ENCODE measurements at places on chromosomes 2 and 18.
A peak's percentile ranks its signal among the peaks of the same experiment; 100 is the strongest.

GRCh38 chr2:241654551-241654950 is 17.1 kb downstream of the ATG4B start:
- no peak for DNase-seq

GRCh38 chr2:62038975-62039771 is 133.7 kb downstream of the COMMD1 start:
- no peak for DNase-seq

DNA sequence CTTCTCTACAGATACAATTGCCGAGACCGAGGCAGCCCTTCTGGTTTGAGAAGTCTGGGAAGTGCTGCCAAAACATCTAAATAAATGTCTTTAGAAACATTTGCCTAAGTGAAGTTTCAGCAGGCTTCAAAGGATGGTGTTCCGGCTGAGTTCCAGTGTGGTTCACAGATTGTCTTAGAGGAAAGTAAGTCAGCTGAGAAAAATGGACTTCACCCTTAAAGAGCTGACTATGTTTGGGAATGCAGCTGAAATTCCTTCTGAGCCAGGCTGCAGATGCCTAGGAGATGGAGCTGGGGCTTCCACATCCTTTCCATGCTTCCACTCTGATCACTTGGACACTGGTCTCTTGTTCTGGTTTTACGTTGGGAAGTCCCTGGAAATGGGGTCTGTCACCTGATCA is 83.6 kb downstream of the FHOD3 start:
- peak; percentile 12 for DNase-seq

- DNase-seq: no peak
Measured at GRCh38 chr2:197045115-197045514, 118.6 kb upstream of the PGAP1 start.

- no peak for DNase-seq
Measured at GRCh38 chr18:41501848-41502247, 453.2 kb upstream of the PIK3C3 start.

GRCh38 chr18:42047721-42048120 is 92.7 kb downstream of the PIK3C3 start:
- DNase-seq: no peak

- no peak for DNase-seq
Measured at GRCh38 chr18:76380791-76381405, 114.1 kb downstream of the ZNF516 start.

GRCh38 chr2:119464981-119465380 is 33.3 kb downstream of the TMEM37 start:
- no peak for DNase-seq

DNA sequence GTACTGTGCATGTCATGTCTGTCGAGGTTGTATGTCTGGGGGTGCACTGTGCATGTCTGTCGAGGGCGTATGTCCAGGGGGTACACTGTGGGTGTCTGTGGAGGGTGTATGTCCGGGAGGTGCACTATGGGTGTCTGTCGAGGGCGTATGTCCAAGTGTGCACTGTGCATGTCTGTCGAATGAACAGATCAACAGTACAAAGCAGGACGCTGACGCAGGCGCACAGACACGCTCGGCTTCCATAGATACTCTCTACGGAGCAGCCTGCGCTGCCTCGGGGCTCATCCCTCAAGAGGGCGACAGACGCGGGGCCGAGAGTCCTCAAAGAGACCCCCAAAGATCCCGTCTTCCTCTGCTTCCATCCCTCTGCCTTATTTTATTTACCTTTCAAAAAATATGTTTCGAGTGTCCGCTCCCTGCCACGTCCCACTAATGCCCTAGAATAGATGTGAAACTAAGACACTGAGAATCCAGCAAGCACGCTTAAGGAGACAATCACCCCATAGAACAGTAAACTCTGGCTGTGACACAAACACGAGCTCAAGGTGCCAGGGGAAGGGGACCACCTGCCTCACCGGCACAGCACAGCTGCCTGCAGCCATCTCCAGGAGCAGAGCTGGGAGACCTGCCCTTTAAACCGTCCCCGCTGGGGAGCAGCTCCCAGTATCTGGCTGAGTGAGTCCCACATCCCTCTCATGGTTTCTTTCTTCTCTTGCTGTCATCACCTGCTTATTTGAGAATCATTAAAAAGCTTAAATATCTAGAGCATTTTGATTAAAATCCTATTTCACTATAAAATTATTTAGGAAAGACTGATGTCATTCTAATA is 250.5 kb upstream of the MYT1L start:
- DNase-seq: no peak

- DNase-seq: no peak
Measured at GRCh38 chr18:31102025-31102684, at the start of gene DSC2. Gene DSC2 (minus strand): TSS chr18:31102421. CDS start chr18:31101971, 450 bp downstream.

DNA sequence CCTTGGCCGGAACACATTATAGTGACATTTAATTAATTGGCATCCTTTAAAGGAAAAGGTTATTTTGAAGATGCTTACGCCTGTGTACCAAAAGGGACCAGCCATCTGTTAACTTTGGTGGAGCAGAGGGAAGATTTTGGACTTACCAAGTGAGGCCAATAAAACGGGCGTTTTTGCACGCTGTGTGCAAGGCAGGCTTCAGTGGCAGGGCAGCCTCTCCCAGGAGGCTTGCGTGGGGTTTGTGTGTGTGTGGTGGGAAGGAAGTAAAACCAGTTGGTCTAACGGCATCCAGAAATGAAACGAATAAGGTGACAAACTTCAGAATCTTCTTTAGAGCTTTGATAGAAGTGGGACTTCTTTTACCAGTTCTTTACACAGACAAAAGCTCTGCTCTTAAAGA is 191.7 kb downstream of the PRKCE start:
- no peak for DNase-seq

DNA sequence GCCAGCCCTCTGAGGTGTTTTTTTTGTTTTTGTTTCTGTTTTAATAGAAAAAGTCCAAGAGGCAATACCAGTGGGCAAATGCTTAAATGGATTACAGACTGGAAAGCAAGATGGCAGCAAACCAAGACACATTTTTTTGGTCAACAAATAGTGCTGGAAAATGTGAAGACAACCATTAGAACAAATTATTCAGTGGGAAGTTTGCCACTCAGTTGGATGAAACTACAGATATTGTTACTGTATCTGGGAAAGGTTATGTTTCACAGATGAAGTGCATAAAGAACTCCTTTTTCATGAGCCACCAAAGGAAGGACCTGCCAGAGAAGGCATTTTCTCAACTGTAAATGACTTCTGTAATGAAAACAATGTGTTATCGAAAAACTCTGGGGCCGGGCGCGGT is 93.0 kb upstream of the ODC1 start:
- no peak for DNase-seq

- DNase-seq: no peak
Measured at GRCh38 chr2:207275779-207276178, 110.0 kb upstream of the KLF7 start.

GRCh38 chr2:210730672-210731071 is 174.3 kb downstream of the CPS1 start:
- no peak for DNase-seq

GRCh38 chr18:7750095-7750663 is 183.1 kb downstream of the PTPRM start:
- DNase-seq: no peak

- DNase-seq: no peak
Measured at GRCh38 chr18:48409591-48410094, 460 bp upstream of the ZBTB7C start.

DNA sequence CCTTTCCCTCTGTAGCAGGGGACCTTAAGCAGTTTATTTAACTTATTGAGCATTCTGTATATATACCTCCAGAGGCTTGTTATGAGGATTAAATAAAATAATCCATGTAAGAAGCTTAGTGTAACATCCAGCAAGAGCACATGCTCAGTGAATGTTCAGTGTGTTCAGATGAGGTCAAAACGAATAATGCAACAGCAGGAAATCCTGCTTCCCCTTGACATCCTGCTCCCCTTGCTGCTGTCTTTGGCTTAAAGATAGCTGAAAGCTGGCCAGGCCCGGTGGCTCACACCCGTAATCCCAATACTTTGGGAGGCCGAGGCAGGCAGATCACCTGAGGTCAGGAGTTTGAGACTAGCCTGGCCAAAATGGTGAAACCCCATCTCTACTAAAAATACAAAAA is 68.7 kb downstream of the COL4A4 start:
- DNase-seq: no peak

DNA sequence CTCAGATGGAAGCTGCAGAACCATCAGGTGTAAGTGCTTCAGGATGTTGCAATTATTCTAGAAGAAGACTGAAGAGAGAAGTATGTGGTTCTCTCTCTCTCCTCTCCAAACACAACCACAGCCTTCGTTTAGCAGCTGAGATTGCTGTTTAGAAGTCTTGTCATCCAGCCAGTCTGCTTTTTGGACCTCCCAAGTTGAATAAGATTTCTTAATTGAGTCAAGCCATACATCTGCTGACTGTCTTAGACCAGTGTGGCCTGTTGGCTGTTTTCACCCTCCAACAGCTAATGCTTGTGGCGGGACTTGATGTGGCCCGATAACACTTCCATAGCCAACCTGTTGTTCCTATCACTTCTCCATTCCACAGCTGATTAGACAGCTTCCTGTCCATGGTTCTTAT is 91.3 kb upstream of the TMEM17 start:
- no peak for DNase-seq

DNA sequence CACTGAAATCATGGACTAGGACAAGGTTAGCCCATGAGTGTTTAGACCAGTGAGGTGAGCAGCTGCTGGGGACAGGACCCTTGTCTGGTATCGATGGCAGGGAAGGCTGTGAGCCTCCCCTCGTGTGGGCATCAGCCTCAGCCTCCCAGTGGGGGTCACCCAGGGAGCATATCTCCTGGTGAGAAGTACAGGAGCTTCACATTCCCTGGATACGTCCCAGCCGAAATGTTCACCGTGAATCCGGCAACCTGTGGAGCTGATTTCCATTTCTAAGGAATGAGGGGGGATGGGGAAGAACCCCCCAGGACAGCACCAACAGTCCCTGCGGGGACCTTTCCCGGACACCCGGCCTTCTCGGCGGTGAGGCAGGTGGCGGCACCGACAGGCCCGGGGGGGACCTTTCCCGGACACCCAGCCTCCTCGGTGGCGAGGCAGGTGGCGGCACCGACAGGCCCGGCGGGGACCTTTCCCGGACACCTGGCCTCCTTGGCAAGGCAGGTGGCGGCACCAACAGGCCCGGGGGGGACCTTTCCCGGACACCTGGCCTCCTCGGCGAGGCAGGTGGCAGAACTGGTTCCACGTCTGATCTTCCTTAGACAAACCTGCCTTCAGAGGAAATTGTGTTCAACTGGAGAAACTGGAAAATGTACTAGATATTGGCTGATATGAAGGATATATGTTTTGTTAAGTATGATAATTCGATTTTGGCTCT is 21.2 kb downstream of the RTP5 start:
- DNase-seq: no peak

- no peak for DNase-seq
Measured at GRCh38 chr18:31510319-31510718, 12.3 kb downstream of the DSG2 start.

DNA sequence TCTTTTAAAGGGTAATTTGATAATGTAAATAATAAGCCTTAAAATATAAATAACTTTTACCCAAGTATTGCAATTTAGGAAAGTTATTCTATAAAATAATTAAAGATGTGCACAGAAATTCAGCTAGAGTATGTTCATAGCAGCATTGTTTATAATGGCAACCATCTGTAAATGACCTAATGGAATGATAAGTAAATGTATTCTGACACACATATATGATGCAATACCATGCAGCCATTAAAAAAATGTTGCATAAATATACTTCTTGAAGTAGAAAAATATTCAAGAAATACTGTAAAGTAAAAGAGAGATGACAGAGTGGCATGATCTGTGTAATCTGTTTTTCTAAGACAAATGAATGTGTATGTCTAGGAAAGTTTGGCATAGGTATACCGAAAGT is 545.7 kb downstream of the ZEB2 start:
- DNase-seq: no peak

GRCh38 chr2:191929288-191929687 is 82.4 kb upstream of the CAVIN2 start:
- DNase-seq: no peak

DNA sequence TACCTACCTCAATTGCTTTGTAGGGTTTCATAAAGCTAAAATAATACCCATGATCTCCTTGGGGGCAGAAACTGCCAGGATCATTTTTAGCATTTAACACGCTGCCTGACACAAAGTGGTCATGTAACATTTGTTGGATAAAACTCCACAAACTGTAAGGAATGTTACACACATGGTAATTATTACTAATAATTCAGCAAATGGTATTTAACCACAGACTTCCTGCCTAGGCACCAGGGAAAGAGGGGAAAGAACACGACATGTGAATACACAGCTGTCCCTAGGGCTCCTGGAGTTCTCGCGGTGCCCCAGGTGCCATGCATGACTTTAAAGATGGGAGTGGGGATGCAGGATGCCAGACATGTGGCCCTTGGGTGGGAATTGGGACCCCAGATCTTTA is 43.5 kb downstream of the ASAP2 start:
- no peak for DNase-seq

DNA sequence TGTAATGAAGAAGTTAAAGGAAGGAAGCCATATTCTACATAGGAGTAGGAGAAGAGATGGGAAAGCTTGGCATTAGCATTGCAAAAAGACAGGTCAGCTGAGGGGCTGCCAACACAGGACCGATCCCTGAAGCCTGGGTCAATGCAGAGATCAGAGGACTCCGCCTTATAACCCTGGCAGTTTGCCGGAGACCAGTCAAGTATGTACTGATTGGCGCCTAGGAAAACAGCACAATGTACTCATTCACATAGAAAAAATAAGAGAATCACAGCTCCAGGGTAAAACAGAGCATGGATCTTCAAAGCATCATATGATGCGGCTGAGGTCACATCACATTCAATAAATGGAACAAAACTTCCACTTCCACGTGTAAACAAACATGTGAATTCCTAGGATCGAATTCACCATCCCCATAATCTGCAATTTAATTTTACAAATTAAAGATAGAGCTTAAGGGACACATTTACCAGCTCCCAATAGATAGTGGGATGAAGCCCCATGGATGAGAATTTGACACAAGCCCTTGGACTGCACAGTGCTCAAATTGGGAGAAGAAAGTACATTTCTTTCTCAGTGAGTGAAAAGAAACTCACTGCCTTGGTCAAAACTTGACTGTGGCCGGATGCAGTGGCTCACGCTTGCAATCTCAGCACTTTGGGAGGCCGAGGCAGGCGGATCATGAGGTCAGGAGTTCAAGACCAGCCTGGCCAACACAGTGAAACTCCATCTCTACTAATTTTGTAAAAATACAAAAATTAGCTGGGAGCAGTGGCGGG is 135.0 kb upstream of the KLHL14 start:
- DNase-seq: no peak

DNA sequence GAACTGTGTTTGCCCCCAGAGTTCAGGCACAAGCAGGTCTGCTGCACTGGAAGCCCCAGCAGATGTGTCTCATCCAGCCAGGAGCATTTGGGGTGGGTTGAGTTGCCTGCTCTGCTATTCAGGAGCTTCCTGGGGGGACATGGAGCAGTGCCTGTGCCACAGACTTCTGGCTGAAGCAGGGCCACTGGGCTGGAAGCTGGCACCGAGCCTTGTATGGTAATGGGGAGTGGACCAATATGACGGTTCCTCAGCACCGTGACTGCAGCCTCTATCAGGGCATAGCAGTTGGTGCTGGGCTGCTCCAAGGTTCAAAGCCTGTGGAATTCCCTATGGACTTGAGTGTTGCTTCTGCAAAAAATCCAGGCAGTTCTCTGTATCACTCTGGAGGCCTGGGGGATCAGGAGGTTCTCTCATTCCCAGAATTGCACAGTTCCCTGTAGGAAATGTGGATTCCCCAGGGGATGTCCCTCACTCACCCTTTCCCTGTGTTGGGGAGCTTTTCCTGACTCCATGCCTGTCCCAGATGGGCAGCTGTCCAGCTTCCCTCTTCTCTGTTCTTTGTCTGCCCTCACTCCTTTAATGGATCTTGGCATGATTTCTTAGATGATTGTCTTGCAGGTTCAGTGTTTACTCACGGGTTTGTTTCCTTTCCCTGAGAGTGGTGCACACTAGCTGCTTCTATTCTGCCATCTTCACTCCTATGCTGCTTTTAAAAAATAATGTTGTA is 37.2 kb upstream of the THSD7B start:
- no peak for DNase-seq
